ENCODE measurements at places on chromosomes 11 and 22.

DNA sequence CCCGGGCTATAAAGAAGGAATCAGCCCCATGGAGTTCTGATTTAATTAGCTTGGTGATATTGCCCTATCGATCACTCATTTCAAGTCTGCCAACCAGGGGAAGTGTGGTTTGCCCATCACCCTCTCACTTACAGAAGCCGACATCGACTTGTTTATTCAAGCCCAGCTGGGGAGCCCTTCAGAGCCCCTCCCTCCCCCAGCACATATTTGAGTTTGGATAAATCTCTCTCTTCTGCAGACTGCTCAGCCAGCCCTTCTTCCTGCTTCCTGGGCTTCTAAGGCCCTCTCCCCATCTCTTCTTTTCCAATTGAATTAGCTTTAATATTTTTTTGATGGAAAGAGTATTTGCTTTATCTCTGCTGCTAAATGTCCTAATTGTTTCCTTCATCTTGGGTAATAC is 299.0 kb downstream of the MIAT start:
- no peak for DNase-seq

DNA sequence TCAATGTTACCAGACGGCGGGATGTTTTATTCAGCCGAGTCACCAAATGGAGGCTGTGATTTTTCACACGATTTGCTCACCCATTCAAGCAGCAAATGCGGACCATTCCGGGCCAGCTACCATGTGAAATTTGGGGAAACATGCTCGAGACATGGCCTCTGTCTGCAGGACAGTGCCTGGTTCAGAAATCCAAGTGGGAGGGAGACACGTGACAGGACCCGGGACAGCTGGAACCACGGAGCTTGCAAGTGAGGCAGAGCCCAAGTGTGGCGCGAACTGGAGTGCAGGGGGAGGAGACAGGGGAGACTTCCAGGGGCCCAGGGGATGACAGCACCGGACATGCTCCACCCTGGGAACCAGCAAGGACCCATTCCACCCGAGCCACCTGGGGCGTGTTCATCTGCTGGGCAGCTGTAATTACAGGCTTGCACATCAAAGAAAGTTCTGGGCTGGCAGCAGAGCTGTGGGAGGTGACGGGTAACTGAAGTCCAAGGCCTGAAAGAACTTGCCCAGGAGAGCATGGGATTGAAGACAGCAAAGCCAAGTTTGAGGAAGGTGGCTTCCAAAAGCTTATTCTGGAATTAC is 16.5 kb downstream of the CERK start:
- DNase-seq: peak; percentile 40

DNA sequence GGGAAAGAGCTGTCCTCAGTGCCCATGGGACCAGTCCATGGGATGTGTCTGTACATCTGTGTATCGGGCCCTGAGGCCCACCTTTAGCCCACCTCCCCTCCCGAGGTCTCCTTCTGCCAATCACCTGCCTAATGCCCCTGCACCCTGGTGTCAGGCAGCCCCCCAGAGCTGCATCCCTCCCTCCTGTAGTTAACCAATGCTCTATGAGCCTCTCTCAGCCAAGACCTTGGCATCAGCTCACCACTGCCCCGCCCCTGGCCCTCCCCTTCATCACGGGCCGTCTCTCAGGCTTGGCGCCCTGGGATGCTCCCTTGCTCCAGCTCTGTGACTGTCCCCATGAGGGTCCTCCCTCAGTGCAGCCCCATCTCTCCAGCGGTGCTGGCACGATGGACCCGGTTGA is 18.5 kb downstream of the MGAT3 start:
- DNase-seq: no peak

DNA sequence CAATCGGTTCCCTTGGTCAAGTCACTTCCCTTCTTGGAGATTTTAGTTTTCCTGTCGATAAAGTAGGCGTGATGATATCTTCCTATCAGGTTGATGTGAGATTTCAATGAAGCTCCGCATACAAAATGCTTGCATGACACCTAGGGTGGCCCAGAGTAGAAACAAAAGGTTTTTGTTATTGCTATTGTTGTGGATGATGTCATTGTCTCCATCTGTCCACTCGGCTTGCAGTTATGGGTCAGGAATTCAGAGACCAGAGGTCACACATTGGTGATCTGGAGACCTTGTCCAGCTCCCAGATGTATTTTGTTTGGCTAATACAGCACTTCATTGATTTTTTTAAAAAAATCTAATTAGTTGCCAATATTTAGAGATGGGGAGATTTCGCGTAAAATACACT is 382.1 kb downstream of the MN1 start:
- DNase-seq: peak; percentile 53
